Naive thymus-derived CD8-positive, alpha-beta T cell (primary cell): ENCODE measurements at places on chromosomes 12 and 14. TPM values are rescaled to one million over a fixed set of nuclear protein-coding genes. Genes with fewer than 3 reads are reported as not detected.

MYBPC1 gene
- not detected for total RNA-seq

MUCL1 gene
- total RNA-seq: not detected

STON2 gene
- total RNA-seq: not detected

CCDC38 gene
- total RNA-seq: 0.88 TPM

CFAP54 gene
- 0.49 TPM for total RNA-seq

PLA2G1B gene
- not detected for total RNA-seq

AVPR1A gene
- not detected for total RNA-seq

SRRM4 gene
- total RNA-seq: not detected

AJUBA gene
- 1.9 TPM for total RNA-seq

NGB gene
- not detected for total RNA-seq

IGF1 gene
- total RNA-seq: 0.05 TPM

RNASE2 gene
- total RNA-seq: not detected

RPL10L gene
- total RNA-seq: not detected

HPD gene
- not detected for total RNA-seq

SELPLG gene
- total RNA-seq: 157 TPM
